ENCODE measurements at places on chromosomes 1 and 21.

GRCh38 chr1:119952496-119952895 is 56.2 kb upstream of the ADAM30 start:
- DNase-seq: peak; percentile 49

- peak; percentile 83 for DNase-seq
Observed at GRCh38 chr21:33403128-33403785, at the start of gene IFNGR2. Gene IFNGR2 (plus strand): TSS chr21:33403413. CDS start chr21:33403544, 131 bp downstream.

DNA sequence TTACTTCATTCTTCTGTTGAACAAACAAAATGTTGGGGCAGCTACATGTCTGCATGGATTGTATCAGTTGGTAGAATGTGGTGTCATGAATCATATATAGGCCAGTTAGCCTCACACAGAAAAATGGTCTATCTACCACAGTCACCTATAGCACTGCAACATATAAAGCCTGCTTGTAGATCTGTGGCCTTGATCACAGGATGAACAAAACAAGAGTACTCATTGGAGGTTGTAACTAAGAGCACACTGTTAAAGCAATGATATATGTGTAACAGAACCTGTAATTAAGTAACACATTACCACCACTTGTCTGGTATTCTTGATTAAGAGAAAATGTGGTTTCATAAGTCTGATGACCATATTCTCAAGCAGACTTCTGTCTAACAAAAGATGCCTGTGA is 167.3 kb upstream of the SGIP1 start:
- DNase-seq: no peak

DNA sequence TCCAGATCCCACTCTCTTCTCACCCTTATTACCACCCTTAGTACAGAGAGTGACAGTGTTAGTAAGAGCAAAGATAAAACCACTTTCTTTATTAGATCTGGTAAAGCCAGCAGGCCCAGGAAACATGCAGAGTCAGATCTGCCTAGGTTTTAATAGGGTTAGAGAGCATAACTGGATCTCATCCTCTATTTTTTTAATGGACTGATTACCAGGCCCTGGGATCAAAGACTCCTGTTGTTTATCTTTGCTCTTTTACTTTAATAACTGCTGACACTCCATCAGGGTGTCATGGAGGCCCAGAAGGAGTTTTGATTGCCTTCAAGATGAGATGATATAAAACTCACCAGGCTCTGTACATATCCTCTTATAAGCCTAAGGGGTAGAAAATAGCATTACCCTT is 45.3 kb upstream of the RGS5 start:
- no peak for DNase-seq

DNA sequence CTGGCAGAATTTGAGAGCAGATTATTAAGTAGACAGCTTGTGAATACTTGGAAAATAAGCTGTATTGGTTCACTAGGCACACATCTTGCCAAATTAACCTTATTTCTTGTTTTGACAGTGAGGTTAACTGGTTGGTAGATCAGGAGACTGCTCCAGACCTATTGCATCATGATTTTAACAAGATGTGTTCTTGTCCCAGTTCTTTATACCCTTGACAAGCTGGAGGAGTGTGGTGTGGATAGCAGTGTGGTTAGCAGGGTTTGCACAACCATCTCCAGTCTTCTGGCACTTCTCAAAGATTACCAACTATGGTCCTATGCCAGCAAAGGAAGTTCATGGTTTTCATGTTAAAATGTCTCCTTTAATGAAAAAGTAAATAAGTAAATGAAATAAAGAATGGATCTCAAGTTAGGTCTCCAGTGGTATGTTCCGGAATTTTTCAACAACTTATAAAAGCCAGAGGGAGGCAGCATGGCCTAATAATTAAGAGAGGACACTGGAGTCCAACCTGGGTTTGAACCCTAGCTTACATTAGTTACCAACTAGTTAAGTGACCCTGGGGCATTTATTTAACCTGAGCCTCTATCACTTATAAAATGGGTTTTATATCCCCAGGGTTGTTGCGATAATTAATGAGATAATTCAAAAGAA is 34.1 kb downstream of the DDX20 start:
- DNase-seq: no peak

- DNase-seq: no peak
Observed at GRCh38 chr1:52676249-52676903, 21.8 kb downstream of the COA7 start.

DNA sequence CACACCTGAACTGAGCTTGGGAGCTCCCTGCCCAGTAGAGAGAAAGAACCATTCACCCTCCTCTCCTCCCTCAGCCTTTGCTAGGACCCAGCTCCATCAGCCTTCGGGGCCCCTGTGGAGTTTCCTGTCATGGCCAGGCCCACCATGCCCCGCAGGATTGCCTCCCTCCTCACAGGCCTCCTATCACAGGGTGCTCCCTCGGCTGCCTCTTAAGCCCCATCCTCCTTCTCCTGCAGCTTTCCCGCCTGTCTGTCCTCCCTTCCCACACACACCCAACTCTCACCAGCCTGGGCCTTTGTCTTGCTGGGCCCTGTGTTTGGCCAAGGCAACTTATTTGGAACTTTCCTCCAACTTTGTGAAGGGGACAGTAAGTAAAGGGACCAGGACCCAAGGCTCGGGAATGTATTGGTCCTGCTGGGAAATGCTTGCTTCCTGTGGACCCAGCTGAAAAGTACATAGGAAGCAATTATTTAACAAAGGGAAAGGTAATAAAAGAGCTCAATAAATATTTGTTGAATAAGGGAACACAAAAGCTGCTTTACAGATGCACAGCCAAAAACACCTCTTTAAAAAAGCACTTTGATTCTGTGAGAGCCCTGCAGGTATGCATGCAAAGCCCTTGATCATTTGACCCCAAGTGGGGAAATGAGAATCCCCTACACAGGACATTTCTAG is 31.6 kb upstream of the TENT5C start:
- no peak for DNase-seq

GRCh38 chr1:170967042-170967910 is 31.9 kb downstream of the MROH9 start:
- no peak for DNase-seq

- DNase-seq: no peak
Observed at GRCh38 chr1:223662943-223663342, 2.6 kb downstream of the CAPN8 start.

- no peak for DNase-seq
Observed at GRCh38 chr1:90502194-90502593, 214.9 kb downstream of the BARHL2 start.

DNA sequence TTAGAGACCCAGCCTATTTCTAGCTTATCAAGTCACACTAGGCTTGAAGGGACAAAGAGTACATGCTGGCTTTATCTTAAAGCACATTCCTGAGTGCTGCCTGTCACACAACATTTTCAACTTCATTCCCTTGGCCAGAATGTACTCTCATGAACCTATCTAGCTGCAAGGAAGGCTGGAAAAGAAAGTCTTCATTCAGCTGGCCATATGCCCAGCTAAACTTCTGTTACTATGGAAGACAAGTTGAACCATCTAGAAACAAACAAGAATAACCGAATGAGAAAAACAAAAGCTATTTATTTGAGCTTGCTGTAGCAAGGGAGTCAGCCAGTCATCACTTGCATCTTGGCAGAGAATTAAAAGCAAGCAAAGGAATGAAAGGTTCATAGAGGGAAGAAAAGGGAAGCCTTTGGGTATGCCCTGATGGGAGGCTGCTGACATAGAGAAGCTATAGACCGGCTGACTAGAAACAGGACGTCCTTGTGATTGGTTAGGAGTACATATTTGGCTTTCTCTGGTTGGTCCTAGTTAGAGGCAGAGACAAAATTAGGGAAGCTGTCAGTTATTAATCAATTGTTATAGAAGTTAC is 108.4 kb downstream of the NEK7 start:
- no peak for DNase-seq

DNA sequence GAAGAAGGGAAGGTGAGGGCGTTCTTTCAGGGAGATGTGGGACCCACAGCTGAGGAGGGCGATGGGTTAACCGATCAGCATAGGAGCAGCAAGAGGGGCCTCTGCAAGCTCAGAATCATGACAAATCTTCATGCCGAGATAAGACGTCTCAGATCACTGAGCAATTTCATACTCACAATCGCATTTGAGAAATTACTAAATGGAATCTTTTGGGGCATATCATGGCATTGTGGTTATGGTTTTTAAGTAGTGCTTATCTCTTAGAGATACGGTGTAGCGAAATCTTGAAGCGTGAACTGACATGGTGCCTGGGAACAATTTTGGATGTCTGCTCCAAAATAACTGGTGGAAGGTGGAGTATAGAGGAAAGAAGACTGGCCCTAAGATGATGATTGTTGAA is 6.2 kb downstream of the TNNT2 start:
- no peak for DNase-seq

Data from activated CD4-positive, alpha-beta T cell treated with anti-CD3 and anti-CD28 coated beads, Interleukin-2, amount 10 ng/mL, durations not matched to agents 24 days and 14 days (primary cell).